Hepatocyte (in vitro differentiated cells): ENCODE measurements at places on chromosomes 12 and 14. TPM values are rescaled to one million over a fixed set of nuclear protein-coding genes. Genes with fewer than 3 reads are reported as not detected.

The FIGNL2 gene
- polyA plus RNA-seq: 1.1 and 1.9 TPM in 2 replicates

The MAP3K12 gene
- 10.0 and 14.0 TPM in 2 replicates for polyA plus RNA-seq

The AGAP2 gene
- 0.04 TPM in 2 replicates for polyA plus RNA-seq

The BBOF1 gene
- 3.9 and 4.1 TPM in 2 replicates for polyA plus RNA-seq

The AQP2 gene
- 0.71 and 1.8 TPM in 2 replicates for polyA plus RNA-seq

The IL23A gene
- polyA plus RNA-seq: 2.1 and 3.1 TPM in 2 replicates

The HCAR3 gene
- polyA plus RNA-seq: 0.34 and 1.2 TPM in 2 replicates

The SMCO3 gene
- polyA plus RNA-seq: 1.4 and 2.9 TPM in 2 replicates

The OAS2 gene
- not detected in 2 replicates for polyA plus RNA-seq

The WNT1 gene
- not detected in 2 replicates for polyA plus RNA-seq

The LBHD2 gene
- polyA plus RNA-seq: 0.21 TPM in 1 of 2 replicates, not detected in the other

The AICDA gene
- not detected in 2 replicates for polyA plus RNA-seq

The GLIPR1L2 gene
- 0.86 and 0.92 TPM in 2 replicates for polyA plus RNA-seq

The GLIPR1L1 gene
- 0.27 TPM in 1 of 2 replicates, not detected in the other for polyA plus RNA-seq

The MMAB gene
- polyA plus RNA-seq: 80.6 and 80.8 TPM in 2 replicates

The KSR2 gene
- polyA plus RNA-seq: 0.22 and 0.46 TPM in 2 replicates

The PRH2 gene
- 0.36 TPM in 1 of 2 replicates, not detected in the other for polyA plus RNA-seq

The TAC3 gene
- polyA plus RNA-seq: 113 and 167 TPM in 2 replicates

The SSPN gene
- polyA plus RNA-seq: 1.7 and 2.3 TPM in 2 replicates

The C1RL gene
- 26.4 and 35.5 TPM in 2 replicates for polyA plus RNA-seq

The RASSF8 gene
- 20.3 and 24.6 TPM in 2 replicates for polyA plus RNA-seq

The USP44 gene
- not detected in 2 replicates for polyA plus RNA-seq

The VASH1 gene
- polyA plus RNA-seq: 6.0 and 6.3 TPM in 2 replicates

The RCOR1 gene
- polyA plus RNA-seq: 9.9 and 12.2 TPM in 2 replicates

The KCNMB4 gene
- polyA plus RNA-seq: 4.3 TPM in 2 replicates

The HHIPL1 gene
- polyA plus RNA-seq: 0.88 and 1.4 TPM in 2 replicates

The PIWIL1 gene
- polyA plus RNA-seq: not detected in 2 replicates

The ANG gene
- polyA plus RNA-seq: 67.4 and 103 TPM in 2 replicates

The ASCL1 gene
- polyA plus RNA-seq: 1.5 TPM in 1 of 2 replicates, not detected in the other

The USP30 gene
- 11.2 and 12.5 TPM in 2 replicates for polyA plus RNA-seq

The BDKRB2 gene
- polyA plus RNA-seq: 4.4 and 5.2 TPM in 2 replicates
